Vein endothelial cell (primary cell): ENCODE measurements at places on chromosomes 1 and 21. TPM values are rescaled to one million over a fixed set of nuclear protein-coding genes. Genes with fewer than 3 reads are reported as not detected.

GBP2 gene
- total RNA-seq = 52.9 and 66.5 TPM in 2 replicates

SH3D21 gene
- total RNA-seq = 2.2 and 3.3 TPM in 2 replicates

IFNLR1 gene
- not detected in 2 replicates for total RNA-seq

UTS2 gene
- total RNA-seq = not detected in 2 replicates

TCHH gene
- not detected in 2 replicates for total RNA-seq

SH2D1B gene
- not detected in 2 replicates for total RNA-seq

SPRR2F gene
- not detected in 2 replicates for total RNA-seq

PRKAA2 gene
- 3.3 and 3.9 TPM in 2 replicates for total RNA-seq

CCDC28B gene
- total RNA-seq = 11.8 and 12.4 TPM in 2 replicates

CRNN gene
- not detected in 2 replicates for total RNA-seq

BPNT1 gene
- total RNA-seq = 23.8 and 29.4 TPM in 2 replicates

SELENBP1 gene
- total RNA-seq = 3.3 and 4.2 TPM in 2 replicates

TGFBR3 gene
- 11.1 and 18.1 TPM in 2 replicates for total RNA-seq

PYHIN1 gene
- not detected in 2 replicates for total RNA-seq

CD1E gene
- not detected in 2 replicates for total RNA-seq

CD48 gene
- not detected in 2 replicates for total RNA-seq

CSMD2 gene
- 0.19 TPM in 1 of 2 replicates, not detected in the other for total RNA-seq

BROX gene
- total RNA-seq = 44.4 and 59.7 TPM in 2 replicates

AKR7A2 gene
- total RNA-seq = 64.7 and 68.5 TPM in 2 replicates

ADORA3 gene
- total RNA-seq = under 0.01 and 0.19 TPM in 2 replicates

SCAMP3 gene
- total RNA-seq = 43.1 and 51.0 TPM in 2 replicates

KIAA0040 gene
- 17.6 and 53.5 TPM in 2 replicates for total RNA-seq

ILDR2 gene
- total RNA-seq = not detected in 2 replicates

AKR7A3 gene
- 0.57 and 0.65 TPM in 2 replicates for total RNA-seq

CD46 gene
- total RNA-seq = 102 and 140 TPM in 2 replicates
